Iris pigment epithelial cell (primary cell): ENCODE measurements at places on chromosomes 7 and 10.

GRCh38 chr7:117652943-117653680 lies 173.3 kb downstream of the CFTR start:
- no peak for DNase-seq

DNA sequence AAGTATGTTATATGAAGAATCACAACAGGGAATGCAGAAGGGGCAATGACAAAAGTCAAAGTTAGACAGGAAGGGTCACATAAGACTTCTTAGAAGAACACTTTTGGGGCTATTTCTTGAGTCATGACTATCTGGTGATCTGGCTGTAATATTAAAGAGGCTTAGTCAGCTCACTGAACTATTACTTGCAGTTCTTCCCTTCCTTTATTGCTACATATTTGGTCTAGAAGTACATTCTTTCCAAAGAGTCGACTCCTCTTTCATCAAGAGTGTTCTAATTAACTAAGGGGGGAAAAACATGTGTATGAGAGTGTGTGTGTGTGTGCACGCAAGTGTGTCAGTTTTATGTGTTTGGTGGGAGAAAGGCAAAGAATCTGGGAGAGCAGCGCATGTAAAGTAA lies 247.3 kb upstream of the LRRTM3 start:
- DNase-seq = peak; percentile 81

DNA sequence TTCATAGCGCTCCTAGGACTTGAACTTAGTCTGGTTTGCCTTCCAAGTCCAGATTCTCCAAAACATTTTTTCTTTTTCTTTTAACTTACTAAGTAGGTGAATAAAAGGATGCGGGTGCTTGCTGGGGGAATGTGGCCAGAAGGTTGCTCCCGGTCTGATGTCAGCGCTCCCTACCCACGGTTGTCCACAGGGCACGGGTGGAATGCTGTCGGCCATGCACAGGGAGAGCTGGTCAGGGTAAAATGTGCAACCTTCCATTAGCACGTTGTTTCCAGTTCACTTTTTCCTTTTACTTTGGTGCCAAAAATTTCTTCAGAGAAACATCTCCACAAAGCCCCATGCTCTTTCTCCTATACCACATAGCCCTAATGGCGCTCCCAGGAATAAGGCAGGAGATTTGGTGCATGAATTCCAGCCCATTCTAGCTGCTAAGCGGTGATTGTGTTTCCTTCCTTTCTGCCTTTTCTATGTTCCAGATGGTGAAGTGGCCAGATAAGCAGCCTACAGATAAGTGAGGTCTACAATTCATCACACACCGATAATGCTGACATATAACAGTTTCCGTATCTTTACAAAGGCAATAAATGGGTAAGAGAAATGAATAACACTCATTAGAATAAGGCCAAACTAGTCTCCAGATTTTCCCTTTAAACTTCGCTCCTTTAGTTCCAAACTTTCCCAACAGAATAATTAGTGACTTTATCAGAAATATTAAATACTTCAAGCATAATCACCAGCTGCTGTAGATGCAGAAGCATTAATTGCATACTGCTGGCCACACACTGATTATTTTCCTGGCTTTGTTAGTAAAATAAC lies 138.3 kb upstream of the FGFR2 start:
- no peak for DNase-seq

DNA sequence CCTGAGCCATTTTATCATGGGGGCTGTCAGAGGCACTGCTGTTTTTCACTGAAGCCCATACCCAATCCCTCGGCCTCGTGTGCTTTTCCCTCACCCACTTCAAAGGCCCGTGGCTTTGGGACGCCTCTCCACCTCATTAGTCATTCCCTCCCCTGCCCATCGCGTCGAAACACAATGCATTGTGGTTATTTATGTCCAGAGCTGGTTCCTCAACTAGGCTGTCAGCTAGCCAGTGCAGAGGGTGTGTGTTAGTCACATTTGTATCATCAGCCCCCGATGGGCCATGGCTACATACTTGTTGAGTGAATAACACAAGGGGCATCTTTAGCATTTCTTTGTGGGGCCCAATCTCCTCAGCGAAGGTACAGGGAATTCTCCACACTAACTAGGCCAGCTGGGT lies 3.8 kb upstream of the CRCP start:
- peak; percentile 95 for DNase-seq

- no peak for DNase-seq
Observed at GRCh38 chr10:47253030-47253637, 46.9 kb upstream of the GDF10 start.

DNA sequence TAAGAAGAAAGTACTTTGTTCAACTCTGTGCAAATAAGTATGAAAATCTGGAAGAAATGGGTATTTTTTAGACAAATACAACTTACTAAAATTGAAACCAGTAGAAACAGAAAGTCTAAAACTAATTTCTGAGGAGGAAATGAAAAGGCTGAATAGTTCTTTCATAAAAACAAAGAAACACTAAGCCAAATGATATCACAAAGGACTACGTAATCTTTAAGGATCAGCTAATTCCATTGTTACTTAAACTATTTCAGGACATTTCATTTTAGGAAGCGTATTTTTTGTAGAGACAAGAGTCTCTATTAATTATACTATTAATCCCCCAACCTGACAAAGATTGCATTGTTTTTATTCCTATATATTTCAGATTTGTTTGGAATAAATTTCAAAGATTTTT lies 11.2 kb upstream of the CCSER2 start:
- DNase-seq = no peak

- no peak for DNase-seq
Observed at GRCh38 chr10:103703941-103704919, 151.1 kb downstream of the SH3PXD2A start.

DNA sequence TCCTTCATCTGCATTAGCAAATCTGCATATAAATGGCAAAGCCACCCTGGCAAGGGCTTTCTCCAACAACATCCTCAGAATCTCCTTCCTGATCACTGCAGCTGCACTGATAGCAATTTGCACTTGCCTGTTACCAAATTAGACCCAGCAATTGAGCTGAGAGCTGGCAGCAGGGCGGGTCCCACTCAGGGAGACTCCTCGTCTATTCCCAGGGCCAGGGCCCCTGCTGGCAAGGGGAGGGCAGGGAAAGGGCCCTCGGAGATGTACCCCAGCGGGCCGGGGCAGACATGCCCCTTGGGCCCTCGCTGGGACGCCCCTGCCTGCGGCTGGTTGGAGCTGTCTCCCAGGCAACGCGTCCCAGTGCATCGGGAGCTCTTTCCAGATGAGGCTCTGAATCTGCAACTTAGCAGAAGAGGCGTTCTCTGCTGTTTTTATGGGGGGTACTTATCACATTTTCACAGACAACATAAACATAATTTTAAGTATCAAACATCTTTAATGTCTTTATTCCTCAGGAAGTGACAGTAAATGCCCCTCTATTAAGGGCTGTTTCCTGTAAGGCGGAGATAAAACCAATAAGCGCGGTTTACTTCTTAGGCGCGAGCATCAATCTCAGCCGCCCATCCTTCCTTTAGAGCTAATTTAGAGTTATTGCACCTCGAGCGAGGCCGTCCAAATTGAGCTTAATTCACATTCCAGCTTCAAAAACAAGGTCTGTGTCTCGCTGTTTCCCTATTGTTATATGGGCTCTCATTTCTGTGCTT lies 249.0 kb upstream of the PPP2R2D start:
- DNase-seq = no peak

DNA sequence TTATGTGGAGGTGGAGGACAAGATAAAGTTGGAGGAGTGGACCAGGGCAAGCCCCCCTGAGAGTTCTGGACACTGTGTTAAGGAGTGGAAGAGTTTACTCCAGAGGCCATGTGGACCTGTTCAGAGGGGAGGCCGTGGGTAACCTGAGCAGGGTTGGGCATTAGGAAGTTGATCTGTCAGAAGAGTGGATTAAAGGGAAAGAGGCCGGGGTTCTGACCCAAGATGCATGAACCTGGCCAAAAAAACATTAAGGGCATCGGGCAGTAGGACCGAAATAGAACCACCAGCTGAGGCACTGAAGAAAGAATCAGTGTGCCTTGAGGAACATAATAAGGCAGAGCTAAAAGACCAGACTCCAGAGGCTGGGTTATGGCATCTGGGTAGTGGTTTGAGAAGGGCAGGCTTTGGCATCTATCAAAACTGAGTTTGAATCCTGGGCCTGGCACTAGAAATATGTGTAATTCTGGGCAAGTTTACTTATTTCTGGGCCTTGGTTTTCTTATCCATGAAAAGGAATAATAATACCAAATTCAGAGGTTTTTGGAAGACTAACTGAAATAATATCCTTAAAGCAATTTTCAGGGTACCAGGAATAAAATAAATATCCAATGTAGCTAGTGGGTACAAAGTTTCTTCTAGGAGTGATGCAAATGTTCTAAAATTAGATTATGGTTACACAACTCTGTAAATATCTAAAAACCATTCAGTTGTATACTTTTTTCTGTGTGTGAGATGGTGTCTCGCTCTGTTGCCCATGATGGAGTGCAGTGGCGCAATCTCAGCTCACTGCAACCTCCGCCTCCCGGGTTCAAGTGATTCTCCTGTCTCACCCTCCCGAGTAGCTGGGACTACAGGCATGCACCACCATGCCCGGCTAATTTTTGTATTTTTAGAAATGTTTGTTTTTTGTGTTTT lies 10.9 kb upstream of the FRAT1 start:
- DNase-seq = no peak

DNA sequence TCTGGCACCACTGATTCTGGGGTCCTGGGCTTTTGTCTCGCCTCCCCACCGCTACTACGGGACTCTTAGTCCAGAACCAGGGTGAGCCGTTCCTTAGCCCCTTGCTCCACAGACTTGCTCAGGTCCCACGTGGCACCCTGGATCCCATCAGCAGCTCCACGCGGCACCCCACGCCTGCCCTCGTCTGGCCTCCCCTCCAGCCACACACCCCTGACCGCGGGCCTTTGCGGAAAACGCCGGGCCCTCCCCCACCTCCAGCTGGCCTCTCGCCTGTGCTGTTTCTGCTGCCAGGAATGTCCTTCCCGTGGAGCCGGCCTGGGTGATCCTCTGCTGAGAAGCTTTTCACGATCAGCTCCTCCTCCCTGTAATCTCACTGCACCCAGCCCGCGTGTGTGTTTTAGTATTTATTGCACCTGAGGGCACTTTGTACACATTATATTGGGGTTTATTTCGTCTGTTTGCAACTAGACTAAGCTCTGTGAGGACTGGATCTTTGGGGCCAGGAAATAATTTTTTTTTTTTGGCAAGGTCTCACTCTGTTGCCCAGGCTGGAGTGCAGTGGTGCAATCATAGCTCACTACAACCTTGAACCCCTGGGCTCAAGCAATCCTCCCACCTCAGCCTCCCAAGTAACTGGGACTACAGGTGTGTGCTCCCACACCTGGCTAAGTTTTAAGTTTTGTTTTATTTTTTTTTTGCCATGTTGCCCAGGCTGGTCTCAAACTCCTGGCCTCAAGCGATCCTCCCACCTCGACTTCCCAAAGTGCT lies 10.5 kb upstream of the TTYH3 start:
- DNase-seq = peak; percentile 79

DNA sequence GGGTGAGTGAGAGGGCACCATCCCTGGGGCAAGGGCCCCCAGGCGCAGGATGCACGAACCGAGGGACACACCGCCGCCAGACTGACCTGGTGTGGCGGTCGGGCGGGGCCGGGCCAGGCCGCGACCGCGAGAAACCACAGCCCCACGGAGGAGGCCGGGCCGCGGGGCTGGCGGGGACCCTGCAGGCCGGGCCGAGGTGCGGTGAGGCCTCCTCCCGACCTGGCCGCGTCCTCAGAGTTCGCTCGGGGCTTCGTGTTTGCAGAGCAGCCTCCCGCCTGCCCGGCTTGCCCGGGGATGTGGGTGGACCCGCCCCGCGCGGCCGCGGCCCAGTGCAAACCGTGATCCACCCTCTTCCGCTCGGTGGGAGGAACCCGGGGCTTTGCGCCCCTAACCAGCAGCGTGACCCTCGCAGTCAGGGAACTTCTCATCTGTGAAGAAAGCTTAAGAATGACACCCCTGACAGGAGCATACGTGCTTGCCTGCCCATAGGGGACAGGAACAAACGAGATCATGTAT lies 20.6 kb upstream of the HOXA13 start:
- DNase-seq = no peak

GRCh38 chr7:72035266-72035665 lies 376.9 kb downstream of the CALN1 start:
- no peak for DNase-seq

- DNase-seq = no peak
Observed at GRCh38 chr10:97711640-97712572, 1.6 kb upstream of the MARVELD1 start.

DNA sequence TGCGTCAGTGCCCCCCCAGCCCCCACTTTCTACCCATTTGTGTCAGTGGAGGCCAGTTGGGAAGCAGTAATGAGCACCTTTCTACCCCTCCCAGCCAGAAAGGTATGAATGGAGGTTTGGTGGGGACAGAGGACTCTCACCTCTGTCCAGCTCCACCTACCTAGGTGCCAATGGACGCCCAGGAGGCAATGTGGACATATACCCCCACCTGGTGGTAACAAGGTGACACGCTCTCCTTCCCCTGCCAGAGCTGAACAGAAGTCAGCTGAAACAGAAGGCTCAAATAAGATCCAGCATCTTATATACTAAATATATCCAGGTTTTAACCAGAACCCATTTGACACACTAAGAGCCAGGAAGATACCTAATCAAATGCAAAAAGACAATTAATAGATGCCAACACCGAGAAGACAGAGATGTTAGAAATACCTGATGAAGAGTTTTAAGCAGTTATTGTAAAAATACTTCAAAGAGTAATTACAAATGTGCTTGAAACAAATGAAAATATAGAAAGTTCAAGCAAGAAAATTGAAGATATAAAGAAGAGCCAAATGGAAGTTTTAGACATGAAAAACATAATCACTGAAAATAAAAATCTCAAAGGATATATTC lies 18.4 kb upstream of the SORCS3 start:
- peak; percentile 12 for DNase-seq

DNA sequence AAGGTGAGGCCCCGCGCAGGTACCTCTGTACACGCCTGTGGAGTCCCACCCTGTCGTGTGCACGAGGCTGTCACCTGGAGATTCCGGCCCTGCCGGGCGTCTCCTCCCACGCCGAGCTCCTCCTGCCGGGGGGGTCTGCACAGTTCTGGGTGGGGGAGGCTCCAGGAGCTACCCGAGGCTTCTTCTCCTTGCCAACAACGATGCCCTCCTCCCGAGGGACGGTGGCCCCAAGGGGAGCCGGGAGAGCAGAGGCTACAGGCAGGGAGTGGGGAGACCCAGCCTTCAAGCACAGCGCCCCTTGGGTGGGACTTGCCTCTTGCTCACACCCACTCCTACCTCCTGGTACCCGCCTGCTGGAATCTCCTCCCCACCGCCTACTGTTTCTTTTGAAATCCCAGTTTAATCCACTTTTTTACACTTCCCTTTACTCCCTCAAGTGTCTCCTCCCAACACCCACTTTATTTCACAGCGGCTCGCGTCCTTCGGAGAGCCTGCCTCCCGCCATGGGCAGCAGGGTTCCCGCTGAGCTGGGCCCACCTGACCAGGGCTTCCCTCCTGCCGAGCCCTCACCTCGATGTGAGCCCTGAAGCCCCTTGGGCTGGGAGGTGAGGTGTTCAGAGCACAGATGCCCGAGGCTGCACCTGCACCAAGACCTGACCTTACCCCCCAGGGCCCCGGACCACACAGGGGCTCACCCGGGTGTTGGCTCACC lies 338.1 kb downstream of the DNAJB6 start:
- no peak for DNase-seq

- peak; percentile 92 for DNase-seq
Observed at GRCh38 chr10:122232769-122233168, 38.3 kb upstream of the BTBD16 start.

GRCh38 chr7:75870557-75871161 lies 8.2 kb upstream of the RHBDD2 start:
- DNase-seq = no peak
